GDM1 (cell line): ENCODE measurements at places on chromosomes 4 and X.

GRCh38 chr4:6509587-6509986, 37.2 kb upstream of the PPP2R2C start:
- no peak for DNase-seq

DNA sequence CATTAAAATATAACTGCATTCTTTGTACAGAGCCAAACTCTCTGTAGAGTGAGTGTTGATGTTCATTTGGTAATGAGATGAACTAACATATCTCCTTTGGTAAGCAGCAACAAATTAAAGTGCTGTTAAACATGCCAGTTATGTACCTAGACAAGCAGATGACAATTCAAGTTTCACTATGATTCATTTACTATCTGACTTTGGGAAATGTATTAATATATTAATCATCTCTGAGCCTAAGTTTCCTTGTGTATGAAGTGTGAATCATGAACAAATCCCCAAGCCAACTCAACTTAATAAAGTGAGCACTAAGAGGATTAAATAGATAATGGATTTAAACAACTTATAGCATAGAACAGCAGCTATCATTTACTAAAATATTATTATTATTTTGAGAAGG, 1044.2 kb downstream of the GLUD2 start:
- DNase-seq, result no peak

DNA sequence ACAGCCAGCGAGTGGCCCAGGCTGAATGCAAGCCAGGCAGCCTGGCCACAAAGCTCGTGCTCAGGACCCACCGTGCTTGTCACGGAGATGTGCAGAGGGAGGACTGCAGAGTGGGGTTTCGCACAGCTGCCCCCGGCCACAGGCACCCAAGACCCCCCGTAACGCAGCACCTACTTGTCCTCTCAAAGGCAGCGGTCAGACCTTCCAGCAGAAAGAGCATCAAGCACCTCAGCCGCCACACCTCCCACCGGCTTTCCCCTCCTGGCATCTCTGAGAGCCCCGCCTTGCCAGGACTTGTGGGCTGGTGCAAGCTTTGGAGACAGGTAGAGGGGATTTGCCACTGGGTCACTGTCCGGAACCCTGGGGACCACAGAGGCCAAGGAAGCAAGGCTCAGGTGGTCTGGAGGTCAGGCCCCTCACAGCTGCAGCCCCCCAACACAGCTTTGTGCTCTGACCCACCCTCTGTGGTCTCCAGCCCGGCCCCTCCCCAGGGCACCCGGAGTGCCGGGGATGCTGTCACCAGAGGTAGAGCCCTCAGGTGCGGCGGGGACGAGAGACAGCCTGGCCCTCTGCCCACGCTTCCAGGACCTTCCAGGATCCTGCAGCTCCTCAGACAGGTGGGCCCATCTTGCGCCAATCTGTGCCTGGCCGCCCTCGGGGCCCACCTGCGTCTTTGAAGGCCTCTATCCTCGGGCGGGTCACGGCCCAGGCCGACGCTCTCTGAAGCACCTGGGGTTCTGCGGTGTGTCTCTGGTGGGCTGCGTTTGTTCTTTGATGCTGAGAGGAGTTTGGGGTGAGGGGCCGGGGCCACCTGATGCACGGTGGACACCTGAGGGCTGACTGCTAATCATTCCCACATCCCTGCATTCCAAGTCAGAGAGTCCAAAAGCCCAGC, 34.4 kb upstream of the HMX1 start:
- no peak for DNase-seq

- peak; percentile 12 for DNase-seq
Measured at GRCh38 chrX:46588263-46588662, 14.7 kb downstream of the CHST7 start.

DNA sequence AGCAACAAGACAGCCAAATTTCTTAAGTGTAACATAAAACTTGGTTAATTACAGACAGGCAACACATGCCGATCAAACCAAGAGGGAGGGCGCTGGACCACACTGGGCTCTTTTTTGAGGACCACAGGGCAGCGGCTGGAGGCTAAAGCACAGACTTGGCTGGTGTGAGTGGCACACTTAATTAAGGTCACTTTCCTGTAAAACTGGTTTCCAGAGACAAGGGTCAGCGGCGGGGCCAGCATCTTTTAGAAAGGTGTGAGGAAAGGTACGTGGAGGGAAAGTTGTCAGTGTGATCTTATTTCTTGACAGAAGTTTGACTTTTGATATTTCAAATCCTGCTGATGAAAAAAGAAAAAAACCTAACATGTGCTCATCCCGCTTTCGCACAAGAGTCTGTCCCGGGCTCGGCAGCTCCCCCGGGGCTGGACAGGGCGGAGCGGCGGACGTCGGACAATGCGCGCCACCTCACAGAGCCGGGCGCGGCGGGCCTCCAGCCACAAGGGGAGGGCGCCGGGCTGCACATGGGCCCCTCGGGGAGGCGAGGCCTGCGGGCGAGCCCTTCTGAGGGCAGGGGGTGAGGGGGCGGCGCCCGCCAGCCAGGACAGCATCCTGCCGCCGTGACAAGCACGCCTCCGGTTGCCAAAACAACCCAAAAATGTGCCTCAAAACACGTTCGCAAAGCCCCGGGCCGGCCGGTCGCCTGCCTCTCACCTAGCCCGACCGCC, 660 bp upstream of the HSPA4L start:
- DNase-seq, result no peak

DNA sequence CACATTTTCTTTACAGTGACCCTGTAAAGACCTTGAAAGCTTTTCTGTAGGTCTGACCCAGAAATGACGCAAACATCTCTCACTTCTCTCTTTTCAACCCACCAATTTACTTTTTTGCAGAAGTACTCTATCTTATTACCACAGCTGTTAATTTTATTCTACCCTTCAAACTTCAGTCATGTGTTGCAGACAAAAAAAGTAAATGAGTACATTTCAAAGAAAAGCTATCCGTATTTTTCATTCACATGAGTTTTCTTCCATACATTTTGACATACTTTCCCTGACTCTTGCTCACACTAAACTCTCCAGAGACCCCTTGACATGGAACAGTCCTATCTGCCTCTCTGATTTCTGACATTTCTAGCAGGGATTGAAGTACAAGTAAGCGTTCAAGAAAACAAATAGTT, 51.7 kb downstream of the SLC7A11 start:
- DNase-seq, result peak; percentile 15

- DNase-seq, result no peak
Measured at GRCh38 chrX:9681011-9681410, 84.6 kb downstream of the GPR143 start.

GRCh38 chr4:168769416-168769815, 240.6 kb downstream of the CBR4 start:
- DNase-seq, result no peak

GRCh38 chr4:188127214-188127874, 11.9 kb upstream of the TRIML1 start:
- no peak for DNase-seq

DNA sequence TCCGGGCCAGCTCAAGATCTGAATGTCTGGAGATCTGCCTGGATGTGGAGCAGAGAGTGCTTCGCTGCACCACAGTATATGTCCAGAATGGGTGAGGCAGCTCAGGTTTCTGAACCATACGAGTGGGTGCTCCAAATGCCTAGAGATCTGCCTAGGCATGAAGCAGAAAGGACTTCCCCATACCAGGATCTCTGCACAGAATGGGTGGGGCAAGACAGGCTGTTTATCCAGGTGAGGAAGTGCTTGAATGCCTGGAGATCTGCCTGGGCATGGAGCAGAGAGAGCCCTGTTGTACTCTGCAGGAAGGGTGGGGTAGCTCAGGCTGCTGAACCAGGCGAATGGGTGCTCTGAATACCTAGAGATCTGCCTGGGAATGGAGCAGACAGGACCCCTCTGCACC, 45.4 kb upstream of the MAGEC2 start:
- no peak for DNase-seq

DNA sequence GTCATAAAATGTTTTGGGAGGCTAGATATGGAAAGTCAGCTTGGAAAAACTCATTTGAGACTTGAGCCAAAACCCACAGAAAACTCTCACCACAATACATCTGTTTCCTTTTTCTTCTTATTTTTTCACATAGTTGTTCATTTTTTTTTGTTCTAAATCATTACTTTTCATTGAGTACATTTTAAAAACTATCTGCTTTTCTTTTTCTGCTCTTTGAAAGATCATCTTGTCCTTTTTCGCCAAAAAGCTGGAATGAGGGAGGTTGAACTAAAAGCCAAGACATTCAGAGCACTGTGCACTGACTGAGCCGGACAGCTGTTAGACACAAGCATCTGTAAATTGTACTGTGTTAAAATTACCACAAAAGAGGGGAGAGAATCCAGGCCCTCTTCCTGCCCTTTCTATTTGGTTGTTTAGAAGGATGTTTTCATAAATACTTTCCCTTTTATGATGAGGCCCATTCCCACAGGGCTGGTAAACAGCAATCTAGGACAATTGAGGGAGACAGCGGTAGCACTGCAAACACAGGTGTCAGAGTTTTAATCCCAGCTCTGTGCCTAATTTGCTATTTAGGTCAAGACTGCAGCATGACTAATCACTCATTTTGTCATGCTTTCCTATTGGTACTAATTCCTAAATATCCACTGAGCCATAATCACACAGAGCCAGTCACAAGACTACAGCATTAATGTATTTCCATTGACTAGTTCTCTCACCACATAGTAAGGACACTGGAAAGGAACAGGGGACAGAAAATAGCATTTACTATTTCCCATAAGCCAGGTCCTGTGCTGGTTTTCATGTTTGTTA, 7.3 kb upstream of the RNF150 start:
- DNase-seq, result no peak

DNA sequence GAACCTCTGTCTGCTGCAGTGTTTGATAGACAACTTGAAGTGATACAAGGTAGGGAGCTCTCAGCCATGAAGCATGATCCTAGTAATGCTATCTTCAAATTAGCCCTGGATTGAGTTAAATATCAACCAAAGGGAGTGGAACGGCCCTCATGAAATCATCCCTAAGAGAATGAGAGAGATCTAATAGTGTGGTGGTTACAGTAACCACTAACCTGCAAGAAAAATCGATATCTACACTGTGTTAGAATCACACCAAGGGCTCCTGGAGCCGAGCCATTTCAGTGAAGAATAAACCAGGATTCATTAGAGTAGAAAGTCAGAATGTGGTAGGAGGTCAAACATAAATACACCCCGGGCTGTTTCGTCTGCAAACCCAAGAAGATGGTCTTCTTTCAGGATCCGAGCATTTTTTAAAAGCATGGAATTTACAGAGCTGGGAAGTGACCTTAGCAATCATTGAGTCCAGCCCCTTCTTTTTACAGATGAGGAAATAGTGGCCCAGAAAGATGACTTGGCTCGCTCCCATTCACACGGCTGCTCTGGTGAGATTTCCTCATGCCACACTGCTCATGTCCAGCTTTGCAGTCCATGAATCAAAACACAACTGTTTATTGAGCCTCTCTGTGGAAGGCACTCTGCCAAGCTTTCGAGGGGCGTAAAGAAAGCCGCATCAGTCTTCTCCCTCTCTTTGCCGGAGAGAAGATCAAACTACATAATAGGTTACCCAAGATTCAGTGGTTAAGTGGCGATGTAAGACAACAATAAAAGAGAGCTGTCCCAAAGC, 5.5 kb upstream of the DCTD start:
- no peak for DNase-seq

DNA sequence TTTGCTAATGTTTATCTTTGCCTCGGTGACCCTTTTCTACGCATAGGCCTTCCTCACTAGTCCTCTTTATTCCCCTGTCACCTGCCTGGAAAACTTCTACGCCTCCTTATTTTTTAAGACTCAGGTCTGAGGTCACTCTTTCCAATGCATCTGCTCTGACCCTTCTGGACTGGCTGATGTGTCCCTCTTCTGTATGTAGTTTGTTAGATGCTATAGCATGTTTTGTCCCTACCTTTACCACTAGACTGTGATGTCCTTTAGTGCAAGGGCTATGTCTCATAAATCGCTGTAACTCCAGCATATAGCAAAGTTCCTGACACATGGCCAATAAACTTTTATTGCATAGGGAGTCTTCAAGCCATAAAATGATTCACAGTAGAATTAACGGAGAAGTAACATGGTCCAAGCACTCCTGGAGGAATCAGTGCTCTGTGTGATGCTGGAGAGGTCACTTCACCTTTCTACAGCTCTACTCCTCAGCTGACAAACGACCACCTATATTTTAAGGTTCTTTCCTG, 872.5 kb upstream of the SLIT2 start:
- DNase-seq, result no peak

DNA sequence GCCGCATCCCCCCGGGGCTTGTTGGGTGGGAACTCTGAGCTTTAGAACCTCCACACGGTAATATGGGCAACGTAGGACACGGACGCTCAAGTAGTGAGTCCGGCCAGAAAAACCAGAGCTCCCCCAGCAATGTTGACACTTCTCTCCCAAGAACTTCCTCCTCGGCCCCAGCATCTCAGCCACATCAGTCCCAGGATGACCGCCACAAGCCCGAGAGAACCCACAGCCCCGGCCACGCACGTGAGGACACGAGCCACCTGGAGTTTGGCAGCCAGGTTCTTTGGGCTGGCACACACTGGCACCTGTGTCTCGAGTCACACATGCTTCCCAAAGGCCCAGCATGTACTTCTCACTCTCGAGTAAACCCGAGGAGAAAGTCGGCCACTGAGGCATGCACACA, 16.3 kb downstream of the CLDN34 start:
- DNase-seq, result no peak
